ENCODE measurements at places on chromosomes 16 and 17. TPM values are rescaled to one million over a fixed set of nuclear protein-coding genes. Genes with fewer than 3 reads are reported as not detected.

The C16orf96 gene
- 0.18 TPM for polyA plus RNA-seq

The EIF3C gene
- polyA plus RNA-seq = 397 TPM

The TSPOAP1 gene
- 17.2 TPM for polyA plus RNA-seq

The SLC43A2 gene
- 80.3 TPM for polyA plus RNA-seq

The SOCS7 gene
- 12.4 TPM for polyA plus RNA-seq

The KDM6B gene
- 24.9 TPM for polyA plus RNA-seq

The KAT2A gene
- 49.1 TPM for polyA plus RNA-seq

The NPIPA8 gene
- polyA plus RNA-seq = 0.21 TPM

The OSBPL7 gene
- 19.9 TPM for polyA plus RNA-seq

The ZFPM1 gene
- 27.2 TPM for polyA plus RNA-seq

- no peak for DNase-seq
These were observed 3.4 kb upstream of the ZNF385C start for GRCh38 chr17:42101513-42102292.

- no peak for DNase-seq
These were observed 186.5 kb downstream of the AXIN2 start for GRCh38 chr17:65374966-65375365.

DNA sequence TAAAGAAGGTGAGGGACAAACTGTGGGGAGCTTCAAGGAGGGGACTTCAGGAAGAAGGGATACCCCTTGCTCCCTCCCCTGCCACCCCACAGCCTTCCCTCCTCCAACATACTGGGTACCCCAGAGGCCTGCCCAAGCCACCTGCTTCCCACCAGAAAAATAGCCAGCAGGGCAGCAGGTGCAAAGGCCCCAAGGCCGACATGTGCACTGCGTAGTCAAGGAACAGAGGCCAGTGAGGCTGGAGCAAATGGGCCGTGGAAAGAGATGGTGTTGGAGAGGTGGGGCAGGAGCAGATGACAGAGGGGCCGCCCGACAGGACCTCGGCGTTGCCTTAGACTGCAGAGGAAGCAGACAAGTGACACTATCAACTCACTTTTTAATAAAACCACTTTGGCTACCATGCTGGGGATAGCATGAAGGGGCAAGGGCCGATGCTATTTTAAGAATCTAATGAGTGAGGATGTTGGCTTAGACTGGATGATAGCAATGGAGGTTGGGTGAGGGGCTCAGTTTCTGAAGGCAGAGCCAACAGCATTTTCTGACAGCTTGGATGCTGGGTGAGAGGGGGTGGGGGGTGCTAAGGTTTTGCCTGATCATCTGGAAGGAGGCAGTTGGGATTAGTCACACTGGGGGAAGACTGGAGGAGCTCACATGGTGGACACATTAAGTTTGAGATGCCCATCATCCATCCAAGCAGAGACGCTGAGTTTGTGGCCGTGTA, 72.8 kb upstream of the TOB1 start:
- DNase-seq = no peak

GRCh38 chr17:21282231-21282630, 2.3 kb upstream of the MAP2K3 start:
- no peak for DNase-seq

DNA sequence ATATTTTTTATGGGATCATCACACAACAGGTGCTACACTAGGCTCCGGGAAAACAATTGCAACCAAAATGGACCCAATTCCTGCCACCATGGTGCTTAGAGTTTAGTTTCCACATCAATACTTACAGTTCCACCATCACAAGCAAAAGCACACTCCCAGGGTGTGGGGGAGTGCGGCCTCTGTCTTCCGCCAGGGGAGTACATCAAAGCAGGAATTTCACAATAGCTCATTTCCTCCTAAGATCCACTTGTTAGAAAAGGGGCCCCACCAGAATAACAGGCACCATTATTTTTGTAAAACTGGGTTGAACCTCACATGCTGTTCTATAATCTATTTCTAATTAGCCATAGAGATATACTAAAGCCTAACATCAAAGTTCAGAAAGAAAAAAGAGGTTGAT, 44.3 kb upstream of the PSMD7 start:
- DNase-seq = no peak

- DNase-seq = no peak
These were observed 11.2 kb downstream of the KLHL10 start for GRCh38 chr17:41848788-41849187.

DNA sequence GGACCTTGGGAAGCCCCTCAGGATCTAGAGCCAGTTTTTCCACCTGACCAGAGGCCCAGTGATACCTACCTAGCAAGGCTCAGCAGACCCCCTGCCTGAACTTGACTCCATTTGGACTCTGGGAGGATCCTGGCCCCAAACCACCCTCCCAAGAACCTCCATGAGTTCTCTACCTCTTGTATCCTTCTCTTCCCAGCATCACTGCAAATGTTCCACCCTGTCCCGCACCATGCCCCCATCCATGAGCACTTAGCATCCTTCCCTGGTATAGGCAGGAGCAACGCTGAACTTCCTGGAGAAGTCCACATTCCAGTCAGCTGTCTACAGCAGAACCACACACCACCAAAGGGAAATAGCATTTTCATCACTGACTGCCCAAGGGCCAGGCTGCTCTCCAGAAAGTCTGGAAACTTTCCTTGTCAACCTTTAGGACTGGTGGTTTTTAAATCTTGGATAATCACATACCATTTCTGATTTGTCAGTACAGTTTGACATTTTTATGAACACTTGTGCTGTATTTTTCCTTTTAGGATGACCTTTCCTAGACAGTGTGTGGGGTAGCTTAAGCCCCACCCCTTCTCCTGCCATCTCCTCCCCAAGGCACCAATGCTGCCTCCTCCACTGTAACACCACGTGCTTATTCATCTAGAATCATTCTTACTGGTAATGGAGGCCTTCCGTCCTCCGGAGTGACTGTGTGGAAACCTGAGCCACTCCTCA, 13.9 kb downstream of the EIF4A3 start:
- DNase-seq = no peak

DNA sequence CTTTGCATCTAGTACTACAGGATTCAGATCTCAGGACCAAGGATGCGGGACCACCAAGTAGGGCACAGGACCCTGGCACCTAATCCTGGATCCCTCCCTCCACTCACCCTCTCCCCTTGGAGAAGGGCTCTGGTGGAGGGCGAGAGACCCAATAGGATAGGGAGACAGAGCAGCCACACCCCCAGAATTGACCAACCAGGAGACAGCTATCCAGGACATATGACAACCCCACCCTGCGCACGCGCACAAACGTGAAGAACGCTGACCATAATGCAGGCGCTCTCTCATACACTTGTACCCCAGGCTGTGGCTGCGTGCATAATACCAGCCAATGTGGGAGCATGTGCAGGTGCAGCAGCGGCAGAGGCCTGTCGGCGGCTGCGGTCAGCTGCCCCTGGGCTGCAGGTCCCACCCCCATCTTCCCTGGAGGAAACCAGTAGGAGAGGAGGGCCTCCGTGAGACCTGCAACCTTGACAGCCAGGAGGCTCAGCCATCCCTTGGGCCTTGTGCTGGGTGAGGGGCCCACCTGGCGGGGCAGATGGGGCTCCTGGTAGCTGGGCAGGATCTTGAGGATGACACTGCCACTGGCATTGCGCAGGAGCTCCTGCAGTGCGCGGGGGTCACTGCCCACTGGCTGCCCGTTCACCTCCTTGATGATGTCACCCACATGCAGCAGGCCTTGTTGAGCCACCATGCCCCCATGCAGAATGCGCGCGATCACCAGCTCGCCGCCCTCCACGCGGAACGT, 25.4 kb downstream of the MPP2 start:
- DNase-seq = no peak

- DNase-seq = no peak
These were observed 22.0 kb upstream of the GINS2 start for GRCh38 chr16:85710732-85711131.

GRCh38 chr17:48556229-48556575, 11.3 kb upstream of the HOXB2 start:
- DNase-seq = no peak

DNA sequence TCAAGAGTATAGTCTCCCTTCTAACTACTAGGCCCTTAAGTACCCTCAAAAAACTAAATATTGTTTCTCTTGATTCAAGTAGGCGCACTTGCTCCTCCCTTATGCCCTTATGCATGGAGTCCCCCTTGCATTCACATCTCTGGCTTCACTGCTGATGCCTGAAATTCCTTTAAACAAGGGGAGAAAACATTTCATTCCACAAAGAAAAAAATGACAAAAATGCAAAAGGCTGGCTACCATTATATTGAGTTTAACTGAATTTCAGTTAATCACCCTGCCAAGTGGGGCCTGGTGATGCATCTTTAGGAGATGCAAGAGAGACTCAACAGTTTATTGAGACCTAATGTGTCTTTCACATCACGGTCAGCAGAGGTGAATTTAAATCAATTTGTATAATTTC, 35.6 kb downstream of the CRLF3 start:
- DNase-seq = no peak

DNA sequence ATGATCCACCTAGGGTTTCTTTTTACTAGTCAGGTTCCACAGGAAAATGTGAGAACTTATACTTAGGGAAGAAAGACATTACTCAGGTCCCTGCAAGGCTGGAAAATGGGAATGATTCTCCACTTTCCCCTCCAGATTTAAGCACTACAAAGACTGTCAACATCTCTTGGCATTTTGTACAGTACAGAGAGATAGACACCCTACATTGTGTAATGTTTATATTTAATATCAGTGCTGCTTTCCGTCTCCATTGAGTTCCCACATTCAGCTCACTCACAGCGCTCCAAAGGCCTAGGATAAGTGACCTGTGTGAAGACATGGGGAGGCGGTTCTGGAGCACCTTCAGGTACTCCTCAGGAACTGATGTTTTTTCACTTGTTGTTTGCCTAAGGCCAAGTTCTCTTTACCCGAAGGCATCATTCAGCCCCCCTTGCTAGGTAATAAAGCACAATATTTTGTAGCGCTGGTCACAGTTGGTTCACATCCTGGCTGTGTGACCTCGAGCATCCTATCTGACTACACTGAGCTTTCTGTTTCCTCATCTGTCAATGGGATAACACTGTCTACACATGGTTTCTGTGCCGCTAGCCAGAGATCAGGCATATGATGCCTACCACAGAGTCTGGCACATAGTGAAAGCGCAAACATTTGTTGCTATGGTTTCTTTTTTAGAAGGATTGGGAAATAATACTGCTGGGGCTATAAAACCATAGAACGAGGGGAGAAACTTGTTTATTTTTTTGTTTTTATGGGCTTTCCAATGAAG, 226.6 kb downstream of the ZFHX3 start:
- no peak for DNase-seq

GRCh38 chr16:56266641-56267607, 75.6 kb downstream of the GNAO1 start:
- DNase-seq = no peak

- DNase-seq = no peak
These were observed 6.6 kb downstream of the SLC22A31 start for GRCh38 chr16:89193576-89194293.

DNA sequence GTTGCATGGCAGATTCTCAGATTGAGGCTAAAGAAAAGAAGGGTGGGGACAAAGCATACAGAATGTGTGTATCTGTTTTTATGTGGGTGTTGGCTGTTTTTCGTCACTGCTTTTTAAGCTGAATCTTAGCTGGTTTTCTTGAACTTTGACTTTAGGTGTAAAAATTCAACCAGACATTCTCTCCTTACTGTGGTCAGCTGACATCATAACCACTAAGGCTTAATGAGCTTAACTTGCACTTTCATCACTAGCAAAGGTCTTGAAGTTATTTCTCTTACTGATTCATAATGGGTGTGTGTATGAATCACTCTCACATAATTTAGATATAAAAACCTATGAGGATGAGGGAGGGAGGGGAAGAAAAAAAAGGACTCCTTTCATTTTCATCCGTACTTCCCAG, 4.0 kb upstream of the CDC6 start:
- DNase-seq = peak; percentile 83

DNA sequence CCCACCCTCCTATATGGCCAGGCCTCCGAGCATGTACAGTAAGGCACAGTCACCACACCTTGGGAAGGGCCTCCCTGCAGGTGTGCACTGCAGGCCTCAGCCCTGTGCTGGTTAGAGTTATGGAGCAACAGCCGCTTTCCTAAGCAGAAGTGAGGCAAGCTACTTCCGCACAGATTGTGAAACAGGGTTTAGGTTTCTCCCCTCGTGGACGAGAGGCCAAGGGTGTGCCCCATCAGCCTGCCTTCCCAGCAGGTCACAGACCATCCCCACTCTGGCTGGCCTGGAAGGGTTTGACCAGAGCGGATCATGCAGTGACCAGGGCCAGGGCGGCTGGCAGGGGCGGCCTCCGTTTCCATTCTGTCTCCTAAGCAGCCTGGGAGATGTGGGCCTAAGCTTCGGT, 4.7 kb downstream of the MSRB1 start:
- peak; percentile 44 for DNase-seq

GRCh38 chr16:88194397-88195268, 188.1 kb upstream of the ZNF469 start:
- DNase-seq = no peak

DNA sequence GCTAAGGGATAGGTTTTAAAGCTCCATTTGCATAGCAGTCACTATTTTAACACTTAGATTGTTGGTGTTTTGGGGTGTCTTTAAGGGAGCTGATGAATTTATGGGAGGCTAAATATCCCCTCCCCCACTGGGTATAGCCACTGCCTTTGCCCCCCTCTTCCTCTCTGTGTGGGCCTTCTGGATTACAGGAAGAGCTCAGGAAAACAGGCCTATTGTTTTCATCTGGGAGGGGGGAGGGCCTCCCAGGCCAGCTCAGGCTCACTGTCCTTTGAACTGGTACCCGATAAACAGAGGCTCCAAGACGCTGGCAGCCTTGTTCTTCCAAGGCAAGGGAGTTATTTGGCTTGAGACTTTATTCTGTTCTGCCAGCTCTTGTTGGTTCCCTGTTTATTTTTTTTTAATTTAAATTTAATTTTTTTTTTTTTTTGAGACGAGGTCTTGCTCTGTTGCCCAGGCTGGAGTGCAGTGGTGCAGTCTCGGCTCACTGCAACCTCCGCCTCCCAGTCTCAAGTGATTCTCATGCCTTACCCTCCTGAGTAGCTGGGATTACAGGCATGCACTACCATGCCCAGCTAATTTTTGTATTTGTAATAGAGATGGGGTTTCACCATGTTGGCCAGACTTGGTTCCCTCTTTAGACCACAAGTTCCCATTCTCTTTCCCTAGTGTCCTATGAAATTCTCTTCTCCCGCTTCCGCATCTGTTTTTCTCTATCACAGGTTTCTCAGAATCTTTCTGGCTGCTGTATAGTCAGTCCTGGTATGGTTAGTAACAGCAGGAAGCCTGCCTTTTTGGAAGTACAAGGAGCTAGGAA, 25.1 kb downstream of the MINK1 start:
- DNase-seq = peak; percentile 58

DNA sequence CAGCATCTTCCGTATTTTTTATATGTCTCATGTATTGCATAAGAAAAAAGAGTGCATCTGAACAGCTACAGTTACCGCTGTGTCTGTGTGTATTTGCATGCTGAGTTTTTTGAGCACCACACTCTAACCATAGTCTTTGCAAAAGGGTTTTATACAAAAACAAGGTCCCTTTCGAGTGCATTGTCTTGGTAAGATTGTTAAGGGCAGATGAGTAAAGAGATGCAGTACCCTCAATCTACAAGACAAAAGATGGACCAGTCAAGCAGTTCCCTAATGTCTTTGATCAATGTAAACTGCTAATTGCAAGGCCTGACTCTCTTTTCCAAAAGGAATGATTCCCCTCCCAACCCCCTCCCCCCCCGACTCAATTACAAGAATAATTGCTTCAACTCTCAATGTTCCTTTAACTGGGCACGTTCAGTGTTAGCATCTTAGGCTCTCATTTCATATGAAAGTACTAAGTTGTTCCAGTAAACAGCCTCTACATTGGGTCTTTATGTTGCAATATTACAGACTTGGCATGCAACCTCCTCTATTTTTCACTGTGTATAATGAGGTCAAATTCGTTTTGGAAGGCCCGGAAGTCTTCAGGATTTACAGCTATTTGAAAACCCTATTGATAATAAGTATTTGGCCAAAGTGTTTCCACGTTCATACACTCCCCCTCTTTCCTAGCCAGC, 471.4 kb upstream of the RBFOX1 start:
- no peak for DNase-seq
